Spinal cord (tissue), 10 donors: ENCODE measurements at places on chromosomes 16 and 17. TPM values are rescaled to one million over a fixed set of nuclear protein-coding genes. Genes with fewer than 3 reads are reported as not detected.

RNF43 gene
- total RNA-seq = 8.8 TPM

CD2BP2 gene
- total RNA-seq = 49.9 TPM

C17orf78 gene
- total RNA-seq = not detected

NEUROD2 gene
- total RNA-seq = 1.6 TPM

HOXB7 gene
- 16.6 TPM for total RNA-seq

ASIC2 gene
- total RNA-seq = 26.8 TPM

TNK1 gene
- total RNA-seq = 1.5 TPM

HOXB1 gene
- 0.20 TPM for total RNA-seq

TBC1D26 gene
- total RNA-seq = 0.20 TPM

SPDYE4 gene
- not detected for total RNA-seq
